ENCODE measurements at places on chromosomes 12 and 14.

DNA sequence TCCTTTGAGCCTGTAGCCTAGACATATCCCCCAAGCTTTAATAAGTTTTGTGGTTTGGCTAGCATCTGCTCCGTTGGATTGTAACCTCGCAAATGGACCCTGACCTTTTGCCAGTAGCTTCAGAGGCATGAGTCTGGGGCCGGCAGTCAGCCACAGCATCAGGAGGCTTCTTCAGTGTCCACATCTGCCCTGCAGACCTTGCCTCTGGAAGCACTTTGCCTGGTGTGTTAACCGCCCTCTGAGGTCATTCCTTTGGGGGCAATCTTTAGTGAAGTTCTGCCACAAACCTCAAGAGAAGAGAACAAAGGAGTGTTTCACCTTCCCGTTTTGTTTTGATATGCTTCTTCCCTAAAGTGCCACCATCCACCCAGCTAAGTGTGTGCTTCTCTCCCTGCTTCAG, 71.4 kb downstream of the GNS start:
- DNase-seq, result no peak

GRCh38 chr12:998020-998874, 7.2 kb downstream of the ERC1 start:
- no peak for DNase-seq

DNA sequence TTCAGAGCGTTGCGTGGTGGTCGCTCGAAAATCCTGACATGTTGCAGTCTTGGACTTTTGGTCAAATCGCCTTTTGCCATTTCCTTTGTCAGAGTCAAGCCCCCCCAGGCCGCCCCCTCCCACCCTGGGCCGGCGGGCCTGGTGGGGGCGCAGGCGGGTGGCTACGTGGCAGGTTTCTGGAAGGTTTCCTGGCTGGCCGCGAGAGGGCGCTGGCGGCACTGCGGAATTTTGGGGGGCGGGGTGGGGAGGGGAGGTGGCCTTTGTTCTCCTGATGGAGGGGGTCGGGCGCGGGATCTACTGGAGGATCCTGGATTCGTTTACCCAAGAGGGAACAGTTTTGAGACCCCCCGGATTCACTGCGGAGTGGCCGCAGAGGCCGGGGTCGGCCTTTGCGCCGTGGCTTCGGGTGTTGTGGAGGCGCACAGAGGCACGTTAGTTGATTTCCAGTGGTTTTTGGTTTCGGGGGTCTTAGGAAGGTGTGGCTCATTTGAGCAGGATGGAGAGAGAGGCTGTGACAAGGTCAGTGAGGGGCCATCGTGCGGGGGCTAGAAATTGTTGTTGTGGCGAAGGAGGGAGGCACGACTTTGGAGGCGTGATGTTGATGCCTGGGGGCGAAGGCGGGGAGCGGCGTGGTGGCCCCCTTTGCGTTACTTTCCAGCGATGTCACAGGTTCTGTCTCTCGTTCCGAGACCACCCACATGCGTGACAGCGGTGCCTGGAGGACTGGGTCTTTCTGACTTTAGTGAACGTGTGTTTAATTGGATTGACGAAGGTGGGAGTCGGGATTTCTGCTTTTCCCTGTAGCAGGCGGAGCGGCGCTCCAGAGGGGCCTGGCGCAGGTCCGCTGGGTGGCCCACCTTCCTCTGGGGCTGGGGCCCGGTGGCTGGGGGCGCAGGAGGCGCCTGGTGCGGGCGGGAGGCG, 1.4 kb downstream of the MEG3 start:
- DNase-seq, result no peak

- no peak for DNase-seq
These were observed 310.0 kb upstream of the DCN start for GRCh38 chr12:91492648-91493047.

DNA sequence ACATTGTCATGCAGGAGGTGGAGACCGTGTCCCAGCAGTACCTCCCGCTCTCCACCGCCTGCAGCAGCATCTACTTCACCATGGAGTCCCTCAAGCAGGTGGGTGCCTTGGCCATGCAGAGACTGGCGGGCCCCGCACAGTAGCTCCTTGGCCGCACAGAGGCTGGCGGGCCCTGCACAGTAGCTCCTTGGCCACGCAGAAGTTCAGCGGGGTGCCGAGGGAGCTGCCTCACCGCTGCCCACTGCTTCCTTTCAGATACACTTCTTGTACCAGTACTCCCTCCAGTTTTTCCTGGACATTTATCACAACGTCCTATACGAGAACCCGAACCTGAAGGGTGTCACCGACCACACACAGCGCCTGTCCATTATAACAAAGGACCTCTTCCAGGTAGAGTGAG, 47.7 kb downstream of the HSP90AA1 start:
- DNase-seq, result no peak
